IMR-90 (cell line): ENCODE measurements at places on chromosomes 1 and 21.

DNA sequence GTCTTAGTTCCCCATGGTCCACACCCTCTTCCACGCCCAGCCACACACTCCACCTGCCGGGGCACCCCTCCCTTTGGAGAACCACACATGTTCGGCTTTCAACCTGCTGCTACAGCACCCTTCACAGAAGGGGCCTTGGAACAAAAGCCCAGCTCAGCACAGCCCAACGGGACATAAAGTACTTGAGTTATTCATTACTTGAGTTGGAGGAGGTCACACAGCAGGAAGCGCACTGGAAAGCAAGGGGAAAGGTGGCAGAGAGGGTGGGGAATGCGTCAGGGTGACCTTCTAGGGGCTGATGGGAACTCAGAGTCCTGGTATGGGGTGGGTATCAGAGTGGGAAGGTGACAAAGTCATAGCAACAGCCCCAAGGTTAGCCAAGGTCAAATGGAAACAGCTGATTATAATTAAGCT is 3.0 kb upstream of the ATP1B1 start:
- no peak overlapping the region for H3K4me3 ChIP-seq
- no peak overlapping the region for H3K27ac ChIP-seq
- peaks cover 7% of the 10 kb centered on the region for H3K27me3 ChIP-seq
- no peak for DNase-seq
- H3K4me1 ChIP-seq = peaks cover 5% of the 10 kb centered on the region

DNA sequence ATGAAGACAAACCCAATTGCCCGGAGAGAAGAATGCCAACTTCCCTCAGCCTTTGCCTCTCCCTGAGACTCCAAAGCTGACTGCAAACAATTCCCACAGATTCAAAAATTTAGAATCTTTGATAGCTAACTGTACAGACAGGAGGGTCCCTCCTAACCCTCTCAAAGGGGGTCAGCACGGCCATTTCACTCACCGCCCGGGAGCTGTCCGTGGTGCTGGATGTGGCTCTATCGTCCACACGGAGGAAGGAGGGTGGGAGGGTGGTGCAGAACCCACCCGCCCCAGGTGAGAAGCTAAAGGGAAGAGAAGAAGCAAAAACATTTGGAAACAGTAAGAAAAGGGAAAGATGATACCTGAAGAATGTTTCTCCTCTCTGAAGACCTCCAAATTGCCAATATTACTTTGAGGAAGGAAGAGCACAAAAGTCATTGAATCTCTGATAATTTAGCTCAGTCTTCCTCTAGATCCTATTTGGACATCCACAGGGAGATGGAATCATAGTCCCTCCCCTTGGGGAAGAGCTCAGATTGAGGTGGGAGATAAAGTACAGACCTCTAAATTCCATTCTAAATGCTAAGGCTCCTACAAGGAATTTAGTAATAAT is 45.6 kb downstream of the RHBG start:
- no peak for DNase-seq
- H3K27ac ChIP-seq = no peak overlapping the region
- no peaks in the 10 kb centered on the region for H3K4me1 ChIP-seq
- H3K36me3 ChIP-seq = no peaks in the 10 kb centered on the region
- peaks cover 77% of the 10 kb centered on the region for H3K27me3 ChIP-seq
- H3K4me3 ChIP-seq = no peak overlapping the region

GRCh38 chr21:14602382-14602958 is 56.4 kb upstream of the SAMSN1 start:
- H3K36me3 ChIP-seq = no peaks in the 10 kb centered on the region
- no peak overlapping the region for H3K27ac ChIP-seq
- no peaks in the 10 kb centered on the region for H3K27me3 ChIP-seq
- H3K4me1 ChIP-seq = no peaks in the 10 kb centered on the region

- H3K4me3 ChIP-seq = no peak overlapping the region
- no peaks in the 10 kb centered on the region for H3K27me3 ChIP-seq
- no peak overlapping the region for H3K27ac ChIP-seq
- no peaks in the 10 kb centered on the region for H3K36me3 ChIP-seq
- peak; percentile 74 for DNase-seq
Measured at GRCh38 chr1:234699795-234700665, 90.1 kb upstream of the IRF2BP2 start.

DNA sequence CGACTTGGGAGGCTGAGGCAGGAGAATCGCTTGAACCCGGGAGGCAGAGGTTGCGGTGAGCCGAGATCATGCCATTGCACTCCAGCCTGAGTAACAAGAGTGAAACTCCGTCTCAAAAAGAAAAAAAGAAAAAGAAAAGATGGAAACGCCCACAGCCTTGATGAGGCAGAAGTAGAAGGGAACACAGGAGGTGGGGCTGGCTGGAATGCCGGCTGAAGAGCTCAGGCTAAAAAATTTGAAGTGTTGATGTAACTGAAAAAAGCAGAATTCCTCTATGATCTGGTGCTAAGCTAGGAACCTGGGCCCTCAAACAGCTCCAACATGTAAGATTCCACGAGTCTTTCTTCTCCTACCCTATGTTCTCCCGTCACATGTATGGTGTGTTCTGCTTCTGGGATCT is 53.6 kb downstream of the SLC66A1 start:
- H3K4me1 ChIP-seq = peaks cover 6% of the 10 kb centered on the region; the same call in 1 of the 2 replicates
- H3K27me3 ChIP-seq = no peaks in the 10 kb centered on the region
- no peak overlapping the region for H3K4me3 ChIP-seq
- H3K27ac ChIP-seq = no peak overlapping the region
- peaks cover 23% of the 10 kb centered on the region for H3K36me3 ChIP-seq

DNA sequence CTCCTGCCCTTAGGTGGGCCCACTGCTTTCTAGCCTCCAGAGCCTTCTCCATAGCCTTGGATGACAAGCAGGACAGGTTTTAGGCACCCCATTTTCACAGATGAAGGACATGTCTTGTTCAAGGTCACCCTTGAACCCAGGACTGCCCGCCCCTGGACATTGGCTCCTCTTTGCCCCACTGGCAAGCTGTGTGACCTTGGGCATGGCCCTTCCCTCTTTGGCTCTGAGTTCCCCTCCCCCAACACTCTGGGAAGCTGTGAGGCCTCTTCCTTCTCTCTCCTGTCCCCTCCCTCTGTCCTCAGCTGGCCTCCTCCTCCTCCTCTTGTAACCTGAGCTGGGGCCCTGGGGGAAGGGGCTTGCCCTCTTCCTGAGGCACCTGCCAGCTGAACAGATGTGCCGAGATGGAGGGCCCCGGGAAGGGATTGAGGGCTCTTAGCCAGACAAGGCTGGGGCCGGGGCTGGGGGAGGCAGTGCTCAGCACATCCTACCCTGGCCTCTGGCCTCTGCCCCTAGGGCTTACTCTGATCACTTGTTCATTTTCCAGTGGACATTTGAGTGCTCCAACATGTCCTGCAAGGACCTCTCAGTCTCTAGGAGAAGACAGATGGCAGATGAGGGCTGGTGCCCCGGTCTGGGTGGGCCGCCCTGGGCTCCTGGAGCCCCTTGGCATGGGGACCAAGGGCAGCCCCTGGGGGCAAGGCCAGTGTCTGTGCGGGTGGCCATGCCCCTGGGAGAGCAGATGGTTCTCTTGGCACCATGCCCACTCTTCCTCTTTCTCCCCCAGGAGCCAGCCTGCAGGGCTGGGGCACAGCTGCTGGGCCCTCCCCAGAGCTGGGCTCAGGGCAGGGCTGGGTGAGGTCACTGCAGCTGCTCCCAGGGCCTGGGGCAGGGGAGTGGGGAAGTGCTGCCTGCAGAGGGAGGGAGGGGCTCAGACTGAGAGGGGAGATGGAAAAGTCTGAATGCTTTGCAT is 10.7 kb downstream of the FOXO6 start:
- no peak for DNase-seq
- no peak overlapping the region for H3K27ac ChIP-seq
- H3K36me3 ChIP-seq = no peaks in the 10 kb centered on the region
- H3K4me3 ChIP-seq = no peak overlapping the region

DNA sequence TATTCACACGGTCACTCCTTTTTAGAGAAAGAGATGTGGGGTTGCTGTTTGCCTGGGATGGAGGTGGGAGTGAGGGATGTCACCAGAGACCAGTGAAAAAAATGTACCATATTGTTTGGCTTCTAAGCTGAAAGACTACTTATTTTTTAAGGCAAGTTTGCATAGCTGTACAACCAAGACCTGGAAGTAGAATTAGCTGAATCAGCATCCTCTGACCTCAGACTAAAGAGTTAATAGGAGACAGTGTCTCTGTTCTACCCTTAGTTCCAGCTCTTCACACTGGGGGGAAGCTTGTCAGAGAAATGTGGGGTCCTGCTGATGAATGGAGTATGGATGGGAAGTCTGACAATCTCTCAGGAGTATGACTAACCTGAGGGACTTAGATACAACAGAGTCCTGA is 41.6 kb downstream of the SLC9C2 start:
- H3K27ac ChIP-seq = no peak overlapping the region
- no peak overlapping the region for H3K4me3 ChIP-seq
- no peaks in the 10 kb centered on the region for H3K36me3 ChIP-seq
- no peak for DNase-seq

DNA sequence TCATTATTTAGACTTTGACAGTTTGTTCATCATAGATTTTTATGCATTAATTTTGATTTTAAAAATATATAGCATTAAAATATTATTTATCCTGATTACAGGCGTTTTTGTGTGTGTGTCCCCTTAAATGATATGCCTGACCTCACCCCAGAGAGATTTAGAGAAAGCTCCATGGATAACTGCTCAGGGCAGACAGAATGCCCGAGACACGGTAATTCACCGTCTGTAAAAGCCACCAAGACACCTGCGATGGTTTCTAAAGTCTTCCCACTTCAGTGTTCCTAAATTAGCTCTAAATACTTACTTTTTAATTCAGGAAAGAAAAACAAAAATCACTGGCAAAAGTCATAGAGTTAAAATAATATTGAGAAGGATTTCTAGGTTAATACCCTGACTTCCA is 350.6 kb upstream of the RUNX1 start:
- peaks cover 8% of the 10 kb centered on the region for H3K4me1 ChIP-seq
- no peaks in the 10 kb centered on the region for H3K27me3 ChIP-seq
- no peak for DNase-seq

DNA sequence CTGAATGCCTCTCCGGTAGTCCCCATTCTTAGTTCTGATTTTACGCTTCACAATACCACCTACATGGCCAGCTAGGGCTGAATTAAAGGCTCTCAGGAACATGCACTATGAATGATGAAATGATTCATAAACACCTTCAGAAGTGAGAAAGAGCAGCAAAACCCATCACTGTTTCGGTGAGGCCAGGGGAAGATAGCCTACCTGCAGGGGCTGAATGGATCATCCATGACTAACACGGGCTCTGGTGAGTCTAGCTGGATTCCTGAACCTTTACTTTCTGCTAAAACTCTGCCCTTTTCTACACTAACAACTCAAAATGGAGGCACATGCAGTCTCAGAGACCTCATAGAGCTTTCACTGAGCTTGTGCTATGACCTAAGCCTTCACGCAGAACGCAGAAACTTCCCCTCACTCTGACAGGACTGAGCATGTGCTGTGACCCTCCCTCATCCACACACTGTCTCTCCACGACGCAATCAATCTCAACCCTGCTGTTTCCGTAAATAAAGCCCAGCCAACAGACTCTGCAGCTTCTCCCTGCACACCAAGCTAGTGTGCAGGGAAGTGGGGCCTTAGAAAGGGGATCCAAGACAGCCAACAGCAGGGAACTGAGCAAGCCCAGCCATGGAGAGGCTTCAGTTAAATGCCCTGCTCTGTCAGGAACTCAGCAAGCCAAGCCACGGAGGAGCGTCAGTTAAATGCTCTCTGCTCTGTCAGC is 207.8 kb downstream of the SLC45A1 start:
- peak overlapping the region; percentile 59 for H3K27ac ChIP-seq
- peaks cover 8% of the 10 kb centered on the region for H3K36me3 ChIP-seq
- DNase-seq = peak; percentile 96
- peak overlapping the region; percentile 32 for H3K4me3 ChIP-seq
- peaks cover 11% of the 10 kb centered on the region for H3K4me1 ChIP-seq

- peak overlapping the region; percentile 46 for H3K4me3 ChIP-seq
- peak overlapping the region; percentile 30; the same call in 1 of the 2 replicates for H3K27ac ChIP-seq
- H3K4me1 ChIP-seq = no peaks in the 10 kb centered on the region
- no peaks in the 10 kb centered on the region for H3K27me3 ChIP-seq
Measured at GRCh38 chr21:32772281-32773047, 909 bp upstream of the PAXBP1 start.

- H3K4me1 ChIP-seq = no peaks in the 10 kb centered on the region
- H3K4me3 ChIP-seq = no peak overlapping the region
- no peak for DNase-seq
- H3K27me3 ChIP-seq = no peaks in the 10 kb centered on the region
- no peaks in the 10 kb centered on the region for H3K36me3 ChIP-seq
- H3K27ac ChIP-seq = no peak overlapping the region
Measured at GRCh38 chr1:51491166-51491981, 27.7 kb downstream of the EPS15 start.

GRCh38 chr1:92901126-92901525 is 60.1 kb downstream of the DIPK1A start:
- H3K27ac ChIP-seq = no peak overlapping the region
- H3K36me3 ChIP-seq = no peaks in the 10 kb centered on the region; the same call in 1 of the 2 replicates
- no peak for DNase-seq
- H3K4me3 ChIP-seq = no peak overlapping the region

DNA sequence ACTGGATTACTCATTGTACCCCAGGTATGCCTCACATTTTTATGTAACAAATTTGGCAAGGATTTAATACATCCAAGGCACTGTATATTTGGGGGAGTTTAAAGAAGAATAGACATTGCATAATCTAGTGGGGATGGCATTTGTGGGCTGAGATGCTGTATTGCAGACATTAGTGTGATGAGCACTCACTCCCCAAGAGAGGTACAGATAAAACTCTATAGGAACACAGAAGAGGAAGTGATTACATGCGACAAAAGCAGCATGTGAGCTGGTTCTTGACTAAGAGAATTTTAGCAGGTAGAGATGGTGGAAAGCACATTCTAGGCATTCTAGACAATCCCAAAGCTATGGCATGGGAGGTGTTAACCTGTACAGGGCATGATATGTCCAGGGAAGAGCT is 24.2 kb upstream of the CDC14A start:
- H3K4me1 ChIP-seq = no peaks in the 10 kb centered on the region; the same call in 1 of the 2 replicates
- H3K27me3 ChIP-seq = peaks cover 2% of the 10 kb centered on the region; the same call in 1 of the 2 replicates
- no peak overlapping the region for H3K4me3 ChIP-seq

- H3K27me3 ChIP-seq = no peaks in the 10 kb centered on the region
- no peak overlapping the region for H3K4me3 ChIP-seq
- peak; percentile 31 for DNase-seq
- peaks cover 33% of the 10 kb centered on the region for H3K36me3 ChIP-seq
- no peak overlapping the region for H3K27ac ChIP-seq
Measured at GRCh38 chr1:30976143-30976542, 67.6 kb upstream of the SDC3 start.

DNA sequence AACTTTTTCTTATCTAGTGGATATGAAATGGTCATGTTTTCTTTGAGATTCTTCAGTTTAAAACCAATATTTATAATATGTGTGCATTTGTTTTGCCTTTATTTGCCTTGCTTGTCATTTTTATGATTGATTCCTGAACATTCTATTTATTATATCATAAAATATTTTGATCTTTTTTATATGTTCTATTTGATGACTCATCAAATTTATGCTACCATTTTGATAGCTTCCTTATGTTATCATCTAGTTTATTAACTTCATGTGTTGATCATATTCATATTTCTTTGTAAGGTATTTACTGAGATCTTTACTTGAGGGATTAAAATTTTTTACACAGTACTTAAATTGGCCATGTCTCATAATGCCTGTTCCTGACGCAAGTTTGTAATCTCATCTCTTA is 1650.0 kb downstream of the AMY1C start:
- no peak overlapping the region for H3K27ac ChIP-seq
- H3K4me3 ChIP-seq = no peak overlapping the region
- H3K4me1 ChIP-seq = no peaks in the 10 kb centered on the region

GRCh38 chr1:6233376-6233775 is 2.4 kb downstream of the ICMT start:
- DNase-seq = no peak
- peaks cover 4% of the 10 kb centered on the region; the same call in 1 of the 2 replicates for H3K4me1 ChIP-seq
- H3K36me3 ChIP-seq = peaks cover 22% of the 10 kb centered on the region
- no peak overlapping the region for H3K27ac ChIP-seq
